Activated T-cell treated with anti-CD3 and anti-CD28 coated beads for 48 hours (primary cell): ENCODE measurements at places on chromosomes 7 and 10.

GRCh38 chr7:1646957-1647891 lies 22.9 kb upstream of the ELFN1 start:
- DNase-seq: no peak

DNA sequence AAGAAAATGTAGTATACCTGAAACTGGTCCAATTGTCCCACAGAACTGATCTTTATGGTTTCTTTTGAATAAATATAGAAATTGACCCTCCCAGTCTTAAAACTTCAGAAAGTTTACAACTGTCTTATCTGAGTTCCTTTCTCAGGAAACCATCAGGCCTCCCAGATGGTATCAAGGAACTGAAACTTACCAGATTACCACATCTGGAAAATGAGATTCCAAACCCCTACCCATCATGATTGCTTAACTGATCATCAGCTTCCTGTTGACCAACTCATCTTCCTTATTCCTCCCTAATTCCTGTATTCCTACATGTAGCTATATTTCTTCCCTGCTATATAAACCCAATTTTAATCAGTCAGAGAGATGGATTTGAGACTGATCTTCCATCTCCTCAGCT lies 5.5 kb downstream of the VWDE start:
- no peak for DNase-seq

DNA sequence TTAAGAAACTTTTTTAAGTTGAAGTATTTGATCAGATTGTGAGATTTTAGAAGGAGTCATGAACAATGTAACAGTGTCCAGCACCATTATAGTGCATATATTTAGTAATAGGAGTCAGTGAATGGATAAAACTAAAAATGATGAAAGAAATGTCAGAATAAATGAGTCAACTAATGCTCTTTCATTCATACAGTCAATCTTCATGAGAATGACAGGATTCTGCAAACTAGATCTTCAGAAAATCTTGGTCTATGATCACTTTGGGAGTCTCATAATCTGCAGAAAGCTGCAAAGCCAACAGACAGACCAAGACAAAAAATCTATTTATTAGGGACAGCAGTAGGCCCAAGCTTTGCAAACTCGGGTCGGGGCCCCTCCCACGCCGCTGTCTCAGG lies 710 bp downstream of the RNLS start:
- no peak for DNase-seq

DNA sequence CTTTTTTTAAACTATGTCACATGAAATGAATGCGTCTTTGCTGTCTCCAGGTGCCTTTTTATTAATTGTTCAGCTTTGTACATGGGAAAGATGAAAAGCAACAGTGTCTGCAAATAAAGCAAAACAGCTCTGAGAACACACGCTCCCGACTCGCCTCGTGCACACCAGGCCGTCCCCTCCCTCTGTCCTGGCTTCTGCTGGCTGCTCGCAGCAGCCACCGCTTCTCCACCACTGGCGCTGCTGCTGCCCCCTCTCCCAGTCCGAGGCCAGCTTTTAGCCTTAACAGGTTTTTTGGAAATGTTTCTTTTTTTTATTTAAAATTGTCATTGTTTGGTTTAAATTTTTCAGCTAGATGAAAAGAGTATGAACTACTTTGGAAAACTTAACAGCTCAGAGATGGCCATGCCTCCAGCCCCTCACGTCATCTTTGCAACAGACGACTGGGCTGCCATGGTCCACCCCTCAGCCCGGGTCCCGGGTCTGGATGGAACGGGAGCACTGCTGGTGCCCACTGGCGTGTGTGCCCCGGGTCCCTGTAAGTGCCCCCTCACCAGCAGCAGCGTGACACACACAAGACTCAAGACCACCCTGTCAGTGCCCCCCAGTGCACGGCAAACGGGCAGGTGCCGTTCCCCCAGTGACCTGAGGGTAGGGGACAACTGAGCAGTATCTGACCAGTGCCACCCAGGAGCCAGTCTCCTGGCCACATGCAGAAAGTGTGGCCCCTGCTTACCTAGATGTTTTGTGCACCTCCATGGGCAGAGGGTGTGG lies 415.6 kb upstream of the FOXK1 start:
- no peak for DNase-seq

- no peak for DNase-seq
Observed at GRCh38 chr10:124124123-124124768, 30.8 kb upstream of the CHST15 start.

GRCh38 chr7:137371616-137372015 lies 28.1 kb upstream of the PTN start:
- DNase-seq: no peak

DNA sequence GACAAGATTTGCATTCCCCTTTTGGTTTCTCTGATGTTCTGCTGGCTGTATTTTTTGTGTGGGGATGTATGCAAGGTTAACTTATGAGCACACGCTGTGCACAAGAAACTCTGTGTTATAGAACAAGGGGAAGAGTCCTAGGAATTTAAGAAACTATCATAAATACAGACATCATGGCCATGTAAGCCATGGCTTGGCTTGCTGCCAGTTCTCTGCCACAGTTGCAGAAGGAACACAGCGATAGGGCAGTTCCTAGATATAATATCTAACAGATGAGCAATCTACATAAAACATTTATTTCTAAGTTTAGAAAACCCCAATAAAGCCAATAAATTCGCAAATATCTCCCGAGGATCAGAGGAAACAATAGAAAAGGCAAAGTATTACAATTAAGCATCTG lies 153.3 kb downstream of the LRRTM3 start:
- DNase-seq: no peak

DNA sequence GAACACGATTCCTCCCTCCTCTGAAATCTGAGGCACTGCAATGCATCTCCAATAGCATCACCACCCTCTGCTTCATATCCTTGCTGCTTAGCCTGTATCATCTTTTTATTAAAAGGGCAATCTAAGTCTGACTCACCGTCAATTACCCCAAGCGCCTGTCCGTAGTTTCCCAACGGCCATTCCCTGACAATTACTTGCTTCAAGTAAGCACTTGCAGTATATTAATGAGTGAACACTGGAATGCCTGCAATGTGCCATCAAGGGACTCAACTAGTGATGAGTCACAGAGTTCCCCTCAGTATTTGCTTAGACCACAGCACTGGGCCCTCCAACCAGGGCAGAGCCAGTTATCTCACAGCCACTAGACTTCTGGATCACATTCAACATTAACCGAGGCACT lies 19.5 kb upstream of the PPP1R3C start:
- no peak for DNase-seq

DNA sequence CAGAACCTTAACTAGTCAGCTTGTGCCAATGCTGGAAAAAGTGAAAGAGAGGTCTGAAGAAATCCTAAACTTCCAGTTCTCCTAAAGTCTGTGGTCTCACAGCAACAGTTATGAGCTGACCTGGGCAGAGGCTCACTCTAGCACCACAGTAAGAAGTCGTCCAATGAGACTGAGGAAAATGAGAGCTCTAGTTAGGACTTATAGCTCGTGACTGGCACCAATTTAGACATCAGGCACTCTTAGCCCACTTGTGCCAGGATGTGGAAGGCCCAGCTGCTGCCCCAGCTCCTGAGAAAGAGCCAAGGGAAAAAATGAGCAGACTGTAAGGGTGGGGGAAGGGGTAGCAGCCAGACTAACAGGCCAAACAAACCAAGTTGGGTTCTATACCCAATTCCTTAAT lies 7.6 kb downstream of the MMS19 start:
- DNase-seq: no peak

GRCh38 chr7:6644728-6645127 lies 7.6 kb downstream of the ZNF316 start:
- DNase-seq: no peak

DNA sequence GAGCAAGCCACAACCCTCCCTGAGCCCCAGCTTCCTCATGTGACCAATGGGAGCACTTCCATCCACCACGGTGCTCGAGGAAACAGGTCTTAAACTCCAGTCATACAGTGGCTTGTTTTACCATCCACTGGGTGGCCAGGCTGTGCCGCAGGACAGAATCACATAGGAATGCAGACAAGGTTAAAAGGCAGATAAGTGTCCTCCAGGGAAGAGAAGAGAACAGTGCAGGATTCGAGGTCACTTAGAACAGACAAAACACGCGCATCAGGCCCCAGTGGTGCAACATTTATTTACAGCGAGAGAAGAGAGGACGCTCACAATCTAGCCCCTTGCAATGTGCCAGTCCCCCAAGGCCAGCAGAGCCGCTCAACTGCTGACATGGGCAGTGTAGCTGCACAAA lies 92.8 kb downstream of the TMEM130 start:
- DNase-seq: no peak

GRCh38 chr10:16274911-16275310 lies 161.9 kb upstream of the PTER start:
- DNase-seq: no peak

- DNase-seq: no peak
Observed at GRCh38 chr7:82595176-82595575, 151.6 kb upstream of the CACNA2D1 start.

GRCh38 chr10:122844146-122844545 lies 1.5 kb downstream of the CUZD1 start:
- DNase-seq: no peak

- no peak for DNase-seq
Observed at GRCh38 chr7:975702-976473, 539 bp upstream of the COX19 start.

DNA sequence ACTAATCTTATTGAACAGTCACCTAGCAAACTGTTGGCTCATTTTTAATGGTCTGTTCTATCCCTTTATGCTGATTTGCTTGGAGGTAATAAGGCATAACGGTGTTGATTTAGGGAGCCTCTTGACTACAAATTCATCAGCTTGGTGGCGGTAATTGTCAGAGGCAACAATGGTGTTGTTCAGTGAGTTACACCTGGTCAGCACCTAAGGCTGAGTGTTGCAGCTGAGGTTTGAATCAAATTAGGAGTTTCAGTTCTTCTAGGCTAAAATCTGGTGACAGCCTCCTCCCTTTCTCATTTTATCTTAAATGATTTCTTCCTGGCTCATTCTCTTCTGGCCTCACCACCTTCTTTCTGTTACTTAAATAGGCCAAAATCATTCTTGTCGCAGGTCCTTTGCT lies 42.3 kb upstream of the SP8 start:
- no peak for DNase-seq

DNA sequence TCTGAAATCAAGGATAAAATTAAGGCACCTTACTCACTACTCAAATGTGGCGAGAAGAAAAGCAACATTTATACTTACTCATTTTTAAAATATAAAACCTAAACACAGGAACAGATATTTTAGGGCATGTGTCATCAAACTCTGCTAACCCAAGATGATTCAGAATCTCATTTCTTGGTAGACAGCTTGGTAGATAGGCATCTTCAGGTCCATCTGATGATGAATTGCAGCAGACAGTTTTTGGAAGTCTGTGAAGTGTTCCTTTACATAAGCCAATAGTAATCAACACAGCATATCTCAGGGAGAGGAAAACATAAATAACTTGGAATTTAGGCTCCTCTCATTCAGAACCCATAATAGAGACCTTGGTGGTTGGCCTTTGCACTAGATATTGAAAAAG lies 3.4 kb downstream of the HIPK2 start:
- DNase-seq: no peak

DNA sequence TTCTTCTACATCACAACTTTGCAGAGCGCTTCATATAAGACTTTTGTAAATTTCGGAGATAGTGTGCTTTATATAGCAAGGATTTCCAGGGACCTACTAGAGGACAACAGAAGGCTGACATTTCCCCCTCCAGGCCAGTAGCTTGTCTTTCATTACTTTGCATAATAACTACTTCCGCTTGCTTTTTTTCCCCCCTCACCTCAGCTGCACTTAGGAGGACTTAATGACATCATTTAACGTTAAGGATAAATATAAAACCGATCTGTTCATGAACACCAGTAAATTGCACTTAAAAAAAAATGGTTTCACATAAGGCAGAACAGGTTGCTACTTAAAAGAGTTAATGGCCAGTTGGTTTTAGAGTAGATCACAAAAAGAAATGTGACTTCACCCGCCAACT lies 172.3 kb downstream of the AUTS2 start:
- DNase-seq: no peak

GRCh38 chr10:98424295-98425254 lies 9.6 kb upstream of the PYROXD2 start:
- no peak for DNase-seq

DNA sequence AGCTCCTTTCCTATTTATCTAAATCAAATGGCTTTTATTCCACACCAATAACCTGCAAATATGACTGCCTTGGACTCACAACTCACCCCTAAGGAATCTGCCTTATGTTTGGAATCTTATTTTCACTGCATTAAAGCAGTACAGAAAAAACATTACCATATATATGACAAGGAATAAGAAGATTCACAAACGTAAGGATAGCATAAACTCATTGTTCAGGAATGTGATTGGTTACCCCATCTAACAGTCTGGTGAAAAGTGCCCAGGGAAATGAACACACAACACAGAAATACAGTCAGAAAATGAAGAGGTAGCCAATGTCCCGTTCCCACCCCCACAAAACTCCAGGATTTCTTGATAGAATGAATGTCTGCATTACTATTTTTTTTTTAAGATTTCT lies 2.0 kb downstream of the PPP3CB start:
- DNase-seq: no peak

- no peak for DNase-seq
Observed at GRCh38 chr7:100854146-100854895, 1.8 kb downstream of the SLC12A9 start.

DNA sequence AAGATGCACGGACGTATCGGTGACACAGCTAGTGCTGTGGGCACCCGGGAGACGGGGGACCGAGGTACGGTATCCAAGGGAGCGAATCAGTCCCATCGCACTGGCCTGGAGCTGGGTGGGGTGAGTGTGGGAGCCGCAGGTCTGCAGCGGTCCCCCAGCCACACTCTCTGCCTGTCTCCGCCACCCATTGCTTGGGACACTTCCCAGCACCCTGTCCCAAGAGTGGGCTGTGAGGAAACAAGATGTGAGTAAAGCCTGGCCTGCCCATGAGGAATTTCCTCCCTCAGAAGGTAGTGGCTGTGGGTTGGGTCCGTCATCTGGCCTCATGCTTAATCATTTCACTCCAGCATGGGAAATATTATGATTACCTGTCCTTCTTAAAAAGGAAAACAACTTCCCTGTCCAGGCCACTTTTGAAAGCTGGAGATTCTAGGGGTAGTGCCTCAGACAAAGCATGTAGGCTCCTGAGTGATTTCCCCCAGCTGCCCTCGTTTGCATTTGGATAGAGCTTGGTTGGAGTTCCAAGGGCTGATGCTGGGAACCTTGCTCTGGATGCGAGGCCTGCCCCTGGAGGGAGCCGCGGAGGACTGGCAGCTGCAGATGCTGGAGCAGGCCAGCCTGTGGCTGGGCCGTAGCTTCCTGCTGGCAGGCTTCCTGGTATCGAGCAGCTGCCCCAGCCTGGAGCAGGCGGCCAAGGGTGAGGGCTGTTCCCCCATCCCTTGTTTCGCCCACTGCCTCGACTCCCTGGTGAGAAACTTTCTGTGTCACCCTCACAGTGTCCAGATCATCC lies 6.2 kb upstream of the ACTR3C start:
- no peak for DNase-seq

DNA sequence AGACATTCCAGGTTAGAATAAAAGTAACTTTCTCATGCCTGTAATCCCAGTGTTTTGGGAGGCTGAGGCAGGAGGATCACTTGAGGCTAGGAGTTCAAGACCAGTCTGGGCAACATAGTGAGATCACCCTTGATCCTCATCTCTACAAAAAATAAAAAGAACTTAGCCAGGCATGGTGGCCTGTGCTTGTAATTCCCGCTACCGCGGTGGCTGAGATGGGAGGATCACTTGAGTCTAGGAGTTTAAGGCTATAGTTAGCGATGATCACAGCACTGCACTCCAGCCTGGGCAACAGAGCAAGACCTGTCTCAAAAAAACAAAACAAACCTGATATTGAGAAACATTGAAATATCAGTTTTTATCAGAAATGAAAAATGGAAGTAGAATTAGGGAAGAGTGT lies 4.6 kb downstream of the TET1 start:
- no peak for DNase-seq

- DNase-seq: no peak
Observed at GRCh38 chr7:141264511-141264910, 190.6 kb downstream of the TMEM178B start.

GRCh38 chr7:24734306-24734705 lies 23.0 kb downstream of the GSDME start:
- DNase-seq: no peak
